GM12864 (cell line): ENCODE measurements at places on chromosomes 7 and 10.

DNA sequence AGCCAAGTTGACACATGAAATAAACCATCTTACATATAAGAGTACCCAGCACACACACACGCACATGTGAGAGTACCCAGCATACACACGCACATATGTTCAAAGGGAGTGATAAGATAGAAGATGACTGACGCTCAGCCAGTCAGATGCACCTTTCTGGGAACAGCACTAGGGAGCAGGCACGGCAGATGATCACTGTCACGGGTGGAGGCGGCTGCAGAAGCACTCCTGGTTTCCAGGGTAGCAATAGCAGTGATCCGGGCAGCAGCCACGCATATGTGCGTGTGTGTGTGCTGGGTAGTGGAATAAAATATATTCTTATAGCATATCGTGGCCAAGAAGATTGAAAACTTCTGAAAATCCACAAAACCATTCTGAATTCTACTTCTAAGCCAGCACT, 85.8 kb upstream of the NAMPT start:
- DNase-seq, result no peak

DNA sequence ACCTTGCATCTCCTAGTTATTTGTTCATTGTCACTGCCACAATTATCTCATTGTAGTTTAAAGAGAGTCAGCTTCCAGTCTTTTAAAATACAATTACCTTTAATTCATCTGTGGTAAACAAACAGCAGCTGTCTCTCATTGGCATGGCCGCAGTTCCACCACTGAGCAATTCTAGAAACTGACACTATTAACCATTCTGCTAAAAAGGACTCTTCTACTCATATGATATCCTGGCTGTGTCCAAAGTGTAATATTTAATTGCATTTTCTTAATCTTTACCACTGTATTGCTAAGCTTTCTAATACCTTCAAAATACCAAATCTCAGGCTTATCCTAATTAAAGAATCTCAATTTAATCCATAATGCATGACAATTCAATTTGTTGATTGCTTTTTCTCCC, 639.0 kb downstream of the AUTS2 start:
- DNase-seq, result no peak

- no peak for DNase-seq
Observed at GRCh38 chr7:41730161-41730560, 27.3 kb upstream of the INHBA start.

DNA sequence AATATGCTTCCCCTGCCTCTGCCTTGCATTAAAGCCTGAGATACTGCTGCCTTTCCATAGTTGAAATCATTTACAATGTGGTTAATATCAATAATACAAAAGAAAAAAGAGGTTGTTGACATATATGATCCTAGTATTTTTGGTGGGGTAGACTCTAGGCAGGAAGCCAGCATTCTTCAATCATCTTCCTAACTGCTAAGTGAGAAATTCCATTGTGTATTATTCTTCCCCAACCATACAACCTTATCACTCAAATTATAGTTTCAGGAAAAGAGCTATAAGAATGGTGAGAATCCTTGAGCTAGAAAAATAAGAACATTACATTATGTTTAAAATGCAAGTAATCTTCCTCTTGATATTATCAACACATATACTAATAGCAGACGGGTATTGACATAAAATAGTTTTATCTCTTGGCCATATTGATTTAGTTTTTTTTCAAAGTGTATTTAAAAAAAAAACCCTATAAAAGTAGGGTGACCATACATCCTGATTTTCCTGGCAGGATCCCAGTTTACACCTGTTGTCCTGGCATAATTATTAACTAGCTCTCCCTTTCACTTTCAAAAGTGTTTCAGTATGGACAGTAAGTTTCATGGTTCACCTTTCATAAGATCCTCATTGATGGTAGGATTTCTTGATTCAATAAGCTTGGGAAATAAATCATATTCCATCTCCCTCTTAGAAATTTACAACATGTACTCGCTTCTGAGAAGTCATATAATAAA, 33.4 kb upstream of the WASL start:
- DNase-seq, result no peak

GRCh38 chr10:76640806-76641205, 996.8 kb downstream of the KCNMA1 start:
- no peak for DNase-seq
